Stimulated activated CD4-positive, alpha-beta T cell treated with anti-CD3 and anti-CD28 coated beads, TNF-alpha, amount 100 ng/mL, for 48 hours (primary cell): ENCODE measurements at places on chromosomes 1 and 21.
A peak's percentile ranks its signal among the peaks of the same experiment; 100 is the strongest.

DNA sequence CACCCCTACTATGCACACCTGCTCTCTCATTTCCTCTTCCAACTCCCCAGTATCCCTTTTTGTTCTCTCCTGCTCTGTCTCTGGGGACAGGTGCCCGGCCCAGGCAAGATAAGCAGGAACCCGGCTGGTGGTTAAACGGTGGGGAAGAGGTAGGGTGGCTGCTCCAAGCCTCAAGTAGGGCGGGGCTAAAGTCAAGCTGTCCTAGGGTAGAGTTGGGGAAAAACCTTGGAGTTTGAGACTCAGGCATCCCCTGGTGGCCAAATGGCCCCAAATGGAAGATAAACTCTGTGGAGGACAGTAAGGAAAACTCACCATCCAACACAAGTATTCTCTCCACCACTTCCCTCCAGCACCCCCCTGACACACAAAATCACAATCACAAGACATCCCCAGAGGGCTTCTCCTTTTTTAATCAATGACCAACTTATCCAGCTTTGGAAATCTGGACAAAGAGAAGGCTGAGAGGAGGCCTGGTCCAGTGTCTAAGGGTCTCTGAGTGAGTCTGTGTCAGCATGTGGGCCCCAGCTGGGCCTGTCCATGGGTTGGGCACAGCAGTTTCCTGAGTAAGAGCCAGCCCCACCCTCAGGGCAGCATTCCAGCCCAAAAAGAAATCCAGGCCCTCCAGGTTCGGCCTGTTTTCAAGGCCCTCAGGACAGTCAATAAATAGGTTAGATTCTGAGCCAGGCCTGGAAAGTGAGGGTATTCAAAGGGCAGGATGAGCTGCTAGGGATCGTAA, 9.8 kb downstream of the POMGNT1 start:
- DNase-seq, result no peak

DNA sequence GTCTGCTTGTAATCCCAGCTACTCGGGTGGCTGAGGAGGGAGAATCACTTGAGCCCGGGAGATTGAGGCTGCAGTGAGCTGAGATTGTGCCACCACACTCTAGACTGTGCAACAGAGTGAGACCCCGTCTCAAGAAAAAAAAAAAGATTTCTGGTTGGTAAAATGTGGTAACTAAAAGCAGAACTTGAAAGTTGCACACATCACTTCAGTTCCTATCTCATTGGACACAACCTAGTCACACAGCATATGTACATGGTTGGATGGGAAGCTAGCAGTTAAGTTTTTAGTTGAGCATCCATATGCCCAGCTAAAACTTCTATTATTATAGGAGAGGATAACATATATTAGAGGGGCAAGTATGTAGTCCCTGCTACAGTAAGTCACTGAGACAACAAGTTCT, 22.1 kb downstream of the BCAS2 start:
- DNase-seq, result no peak

DNA sequence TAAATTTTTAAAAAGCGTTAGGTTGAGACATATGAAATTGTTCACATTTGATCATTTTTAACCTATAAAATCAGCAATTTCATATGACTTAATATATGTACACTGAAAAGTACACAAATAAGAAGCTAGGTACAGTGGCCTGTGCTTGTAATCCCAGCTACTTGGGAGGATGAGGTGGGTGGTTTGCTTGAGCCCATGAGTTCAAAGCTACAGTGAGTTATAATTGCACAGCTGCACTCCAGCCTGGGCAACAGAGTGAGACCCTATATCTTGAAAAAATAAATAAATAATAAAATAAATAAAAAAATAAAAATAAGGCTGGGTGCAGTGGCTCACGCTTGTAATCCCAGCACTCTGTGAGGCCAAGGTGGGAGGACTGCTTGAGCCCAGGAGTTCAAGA, 5.2 kb upstream of the EPB41 start:
- DNase-seq, result no peak

DNA sequence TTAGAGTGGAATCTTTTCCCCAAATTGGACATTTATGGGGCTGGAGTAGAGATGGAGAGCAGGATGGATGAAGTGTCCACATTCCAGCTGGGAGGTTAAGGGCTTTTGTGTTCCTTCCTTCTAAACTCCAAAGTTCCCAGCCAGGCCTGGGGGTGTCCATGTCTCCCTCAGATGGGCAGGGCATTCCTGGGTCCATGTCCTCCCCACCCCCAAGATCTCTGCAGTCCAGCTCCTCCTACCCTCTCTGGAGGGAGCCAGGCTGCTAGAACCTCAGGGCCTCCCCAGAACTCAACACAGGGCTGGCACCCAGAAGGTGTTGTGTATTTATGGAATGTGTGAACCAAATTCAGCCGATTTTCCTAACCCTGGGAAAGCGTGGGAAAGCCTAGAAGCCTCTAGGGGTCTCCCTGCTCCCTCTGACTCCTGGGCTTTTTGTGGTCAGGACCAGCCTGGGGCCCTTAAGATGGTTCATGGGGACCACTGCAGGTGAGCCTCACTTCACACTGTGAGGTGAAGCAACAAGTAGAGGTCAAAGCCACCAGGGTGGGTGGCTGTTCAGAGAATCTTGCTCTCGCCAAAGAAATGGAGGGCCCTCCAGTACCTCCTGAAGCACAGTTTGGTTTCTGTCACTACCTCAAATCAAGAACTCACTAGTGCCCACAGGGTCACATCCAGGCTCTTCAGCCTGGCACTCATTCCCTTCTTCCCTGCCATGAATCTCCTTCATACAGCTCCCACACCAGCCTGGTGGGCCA, 54.8 kb downstream of the GLIS1 start:
- DNase-seq, result no peak

GRCh38 chr1:185668013-185668412, 66.2 kb upstream of the HMCN1 start:
- no peak for DNase-seq

GRCh38 chr1:94819945-94820746, at the start of gene SLC44A3:
Gene SLC44A3, plus strand, starts transcription at chr1:94820357. Its CDS starts 95 bp downstream, at chr1:94820452.
- DNase-seq, result peak; percentile 19

GRCh38 chr1:34163792-34164731, 968 bp downstream of the CSMD2 start:
- no peak for DNase-seq

- no peak for DNase-seq
Measured at GRCh38 chr1:214469290-214469689, 82.1 kb downstream of the PTPN14 start.

GRCh38 chr1:6918186-6918924, 133.1 kb downstream of the CAMTA1 start:
- no peak for DNase-seq

- DNase-seq, result no peak
Measured at GRCh38 chr1:70486676-70487458, 75.8 kb downstream of the CTH start.

DNA sequence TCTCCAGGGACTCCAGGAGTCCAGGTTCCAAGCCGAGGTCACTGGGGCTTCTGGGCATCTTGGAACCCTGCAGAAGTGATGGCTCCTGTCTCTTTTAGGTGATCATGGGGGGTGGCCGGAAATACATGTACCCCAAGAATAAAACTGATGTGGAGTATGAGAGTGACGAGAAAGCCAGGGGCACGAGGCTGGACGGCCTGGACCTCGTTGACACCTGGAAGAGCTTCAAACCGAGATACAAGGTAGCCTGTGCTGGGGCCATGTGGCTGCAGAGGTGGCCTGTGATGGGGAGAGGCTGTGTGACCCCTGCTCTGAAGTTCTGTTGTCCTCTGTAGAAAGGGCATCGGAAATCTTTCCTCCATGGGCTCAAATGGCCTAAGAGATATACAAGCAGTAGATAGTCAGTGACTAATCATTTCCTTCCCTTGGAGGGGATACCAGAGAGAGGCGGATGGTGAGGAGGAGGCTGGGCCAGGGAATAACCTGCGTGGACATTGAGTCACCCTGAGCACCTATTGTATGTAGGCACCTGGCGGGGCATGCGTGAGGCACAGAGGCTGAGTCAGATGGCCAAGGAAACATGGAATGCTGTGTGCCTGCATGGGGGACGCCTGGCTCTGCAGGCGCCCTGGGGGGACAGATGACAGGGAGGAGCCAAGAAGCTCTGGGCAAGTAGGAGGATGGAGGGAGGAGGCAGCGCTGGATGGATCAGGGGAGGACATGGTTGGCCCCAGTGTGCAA, 59.0 kb downstream of the ALPL start:
- no peak for DNase-seq

DNA sequence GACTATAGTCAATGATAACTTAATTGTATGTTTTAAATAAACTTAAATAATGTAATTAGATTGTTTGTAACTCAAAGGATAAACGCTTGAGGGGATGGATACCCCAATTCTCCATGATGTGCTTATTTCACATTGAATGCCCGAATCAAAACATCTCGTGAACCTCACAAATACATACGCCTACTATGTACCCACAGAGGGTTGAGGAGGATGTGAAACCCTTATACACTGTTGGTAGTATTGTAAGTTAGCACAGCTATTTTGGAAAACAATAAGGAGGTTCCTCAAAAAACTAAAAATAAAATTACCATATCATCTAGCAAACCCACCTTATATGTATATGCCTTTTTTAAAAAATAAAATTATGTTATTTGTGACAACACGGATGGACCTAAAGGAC, 198.6 kb downstream of the MRPL39 start:
- no peak for DNase-seq

DNA sequence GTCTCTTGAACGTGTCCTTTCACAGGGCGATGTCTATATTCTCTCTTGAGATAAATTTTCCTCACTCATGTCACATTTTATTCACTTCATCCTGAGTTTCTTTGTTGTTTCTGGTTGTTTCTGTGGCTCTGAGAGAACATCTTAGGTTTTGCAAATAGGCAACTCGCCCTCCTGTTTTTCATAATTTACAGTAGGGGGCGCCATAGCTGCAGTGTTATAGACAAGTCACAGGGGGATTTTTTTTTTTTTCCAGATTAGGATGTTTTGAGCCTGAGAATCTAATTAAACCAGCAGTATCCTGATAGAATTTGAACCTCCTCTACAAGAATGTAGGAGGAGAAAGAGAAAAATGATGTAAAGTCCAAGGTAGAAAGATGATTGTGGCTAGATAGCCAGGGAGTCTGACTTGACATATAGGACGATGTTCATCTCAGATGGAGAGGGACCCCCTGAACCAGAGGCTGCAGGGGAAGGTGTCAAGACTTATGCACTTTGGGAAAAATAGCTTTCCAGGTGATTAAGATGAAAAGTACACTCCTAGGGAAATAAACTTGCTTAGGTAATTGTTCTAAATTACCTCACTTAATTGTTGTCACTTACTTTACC, 76.3 kb downstream of the ZP4 start:
- no peak for DNase-seq

GRCh38 chr1:167623951-167624350, 6.1 kb upstream of the RCSD1 start:
- no peak for DNase-seq

DNA sequence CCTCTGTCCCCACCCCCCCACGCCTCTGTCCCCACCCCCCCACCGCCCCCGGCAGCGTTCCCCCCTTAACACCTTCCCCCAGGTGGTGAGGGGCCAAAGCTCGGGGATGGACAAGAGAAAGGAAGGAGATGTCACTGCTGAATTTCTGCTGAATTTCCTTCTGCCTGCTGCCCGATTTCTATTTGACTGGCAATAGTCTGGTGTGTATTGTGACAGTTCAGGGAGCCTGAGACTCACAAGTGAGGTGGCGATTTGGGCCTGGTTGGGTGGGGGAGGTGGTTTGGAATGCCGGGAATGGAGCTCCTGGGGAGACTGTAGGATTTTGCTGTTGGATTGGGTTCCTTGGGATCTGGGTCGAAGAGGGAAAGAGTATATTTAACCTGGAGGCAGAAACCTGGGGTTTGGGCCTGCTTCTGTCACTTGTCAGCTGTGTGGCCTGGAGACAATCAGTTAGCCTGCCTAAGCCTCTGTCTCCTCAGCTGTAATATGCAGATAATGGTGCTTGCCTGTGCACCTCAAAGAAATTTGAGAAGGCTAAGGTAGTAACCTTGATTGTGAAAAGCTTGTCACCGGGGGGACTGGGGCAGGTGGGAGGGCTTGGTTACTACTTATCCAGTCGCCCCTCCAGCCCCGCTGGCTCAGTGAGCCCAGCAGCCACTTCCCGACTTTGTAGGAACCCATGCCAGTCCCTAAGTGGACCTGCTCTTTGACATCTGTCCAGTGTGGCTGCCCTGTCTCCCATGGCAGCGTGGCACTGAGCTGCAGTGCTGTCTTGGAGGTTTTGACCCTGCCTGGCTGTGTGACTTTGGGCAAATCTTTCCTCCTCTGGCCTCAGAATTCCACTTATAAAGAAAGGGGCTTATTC, 7.7 kb upstream of the LMNA start:
- DNase-seq, result no peak

- no peak for DNase-seq
Measured at GRCh38 chr1:230570724-230571360, 71.4 kb upstream of the COG2 start.

- DNase-seq, result peak; percentile 34
Measured at GRCh38 chr1:222095606-222096475, 354.0 kb upstream of the DUSP10 start.

GRCh38 chr1:86616871-86617270, 70.0 kb downstream of the CLCA4 start:
- DNase-seq, result no peak

DNA sequence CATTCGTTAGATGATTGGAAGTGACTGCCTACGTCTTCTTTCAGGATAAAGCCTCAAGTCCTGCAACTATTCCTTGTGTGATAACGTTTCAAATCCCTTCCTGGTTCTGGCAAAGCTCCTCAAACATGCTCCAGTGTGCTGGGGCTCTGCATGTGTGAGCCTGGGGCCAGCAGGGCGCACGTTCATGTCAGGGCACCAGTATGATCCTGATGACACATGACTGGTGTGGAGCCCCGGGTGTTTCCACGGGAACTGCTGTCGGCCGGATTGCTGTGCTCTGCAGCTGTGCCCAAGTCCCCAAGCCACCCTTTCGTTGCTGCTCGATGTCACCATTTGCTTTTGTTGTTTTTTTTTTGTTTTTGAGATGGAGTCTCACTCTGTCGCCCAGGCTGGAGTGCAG, 21.3 kb downstream of the KRTAP10-1 start:
- DNase-seq, result no peak

GRCh38 chr1:234844479-234845031, 234.6 kb upstream of the IRF2BP2 start:
- no peak for DNase-seq

DNA sequence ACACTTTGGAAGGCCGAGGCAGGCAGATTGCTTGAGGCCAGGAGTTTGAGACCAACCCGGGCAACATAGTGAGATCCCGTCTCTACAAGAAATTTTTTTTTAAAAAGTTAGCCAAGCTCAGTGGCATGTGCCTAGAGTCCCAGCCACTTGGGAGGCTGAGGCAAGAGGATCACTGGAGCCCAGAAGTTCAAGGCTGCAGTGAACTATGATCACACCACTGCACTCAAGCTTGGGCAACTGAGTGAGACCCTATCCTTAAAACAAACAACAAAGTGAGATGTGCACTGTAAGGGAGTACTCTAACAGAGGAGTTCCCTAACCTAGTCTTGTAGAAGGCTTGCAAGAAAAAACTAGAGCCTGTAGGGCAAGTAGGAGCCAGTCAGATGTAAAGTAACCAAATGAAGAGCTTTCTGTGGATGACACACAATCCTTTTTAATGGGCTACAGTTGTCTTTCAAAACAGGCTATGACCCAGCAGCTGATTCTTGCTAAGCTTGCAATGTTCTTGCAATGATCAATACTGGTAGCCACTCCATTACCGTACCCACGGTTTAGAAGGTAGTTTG, 38.0 kb upstream of the SRP9 start:
- no peak for DNase-seq

GRCh38 chr1:30313584-30313983, 409.8 kb downstream of the MATN1 start:
- DNase-seq, result no peak
